Dorsolateral prefrontal cortex (tissue), 122 donors: ENCODE measurements at places on chromosomes 11 and 22.

DNA sequence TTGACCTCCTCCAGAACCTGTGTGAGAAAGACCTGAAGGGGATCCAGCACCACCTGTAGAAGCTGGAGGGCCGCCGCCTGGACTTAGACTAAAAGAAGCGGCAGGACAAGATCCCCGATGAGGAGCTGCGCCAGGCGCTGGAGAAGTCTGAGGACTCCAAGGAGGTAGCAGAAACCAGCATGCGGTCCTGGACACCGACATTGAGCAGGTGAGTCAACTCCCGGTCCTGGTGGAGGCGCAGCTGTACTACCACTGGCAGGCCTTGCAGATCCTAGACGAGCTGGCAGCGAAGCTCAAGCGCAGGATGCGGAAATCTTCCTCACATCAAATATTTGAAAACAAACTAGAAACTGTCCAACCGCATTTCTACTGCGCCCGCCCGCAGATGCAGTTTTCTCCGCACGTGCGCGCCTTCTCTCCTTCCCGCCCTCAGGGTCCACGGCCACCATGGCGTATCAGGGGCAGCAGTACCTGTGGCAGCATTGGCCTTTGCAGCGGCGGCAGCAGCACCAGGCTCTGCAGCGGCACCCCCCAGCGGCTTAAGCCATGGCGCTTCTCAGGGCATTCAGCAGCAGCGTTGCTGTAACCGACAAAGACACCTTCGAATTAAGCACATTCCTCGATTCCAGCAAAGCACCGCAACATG lies 10.2 kb downstream of the CLDN25 start:
- no peak for DNase-seq

GRCh38 chr11:60367009-60367408 lies 11.3 kb upstream of the MS4A7 start:
- DNase-seq, result no peak

DNA sequence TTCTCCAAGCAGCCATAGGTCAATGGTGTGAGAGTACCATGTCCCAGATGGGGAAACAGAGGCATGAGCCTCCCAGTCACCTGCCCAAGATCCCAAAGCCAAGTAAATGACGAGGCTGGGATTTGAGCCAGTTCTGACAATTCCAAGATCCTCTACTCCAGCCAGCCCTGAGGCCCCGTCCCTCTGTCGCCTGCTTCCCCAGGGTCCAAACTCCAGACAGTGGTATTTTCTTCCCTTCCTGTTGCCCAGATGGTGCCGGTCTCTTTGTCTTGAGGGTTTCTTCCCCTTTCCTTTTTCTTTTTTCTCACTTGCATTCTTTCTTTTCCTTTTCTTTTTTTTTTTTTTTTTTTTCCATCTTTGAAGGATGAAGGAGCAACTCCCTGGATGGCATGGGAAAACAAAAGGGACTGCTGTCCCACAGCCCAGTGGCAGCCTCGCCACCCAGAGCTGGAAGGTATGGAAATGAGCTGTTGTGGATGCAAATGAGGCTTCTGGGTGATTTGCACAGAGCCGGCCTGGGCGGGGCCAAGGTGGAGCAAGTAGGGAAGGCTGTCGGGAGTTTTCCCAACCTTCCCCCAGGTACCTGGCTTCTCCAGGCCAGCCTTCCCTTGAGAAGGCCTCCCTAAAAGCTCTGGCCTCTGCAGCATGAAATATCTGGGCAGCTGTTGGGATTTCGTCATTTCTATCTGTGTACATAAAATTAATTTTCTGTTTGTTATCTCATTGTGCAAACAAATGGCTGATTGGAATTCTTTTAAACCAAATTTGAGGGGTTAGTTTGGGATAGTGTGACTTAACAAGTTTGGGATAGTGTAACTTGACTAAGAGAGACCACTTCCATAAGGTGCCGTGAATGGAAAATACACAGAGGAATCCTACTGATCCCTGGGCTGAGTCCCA lies 146.8 kb downstream of the MN1 start:
- DNase-seq, result no peak

DNA sequence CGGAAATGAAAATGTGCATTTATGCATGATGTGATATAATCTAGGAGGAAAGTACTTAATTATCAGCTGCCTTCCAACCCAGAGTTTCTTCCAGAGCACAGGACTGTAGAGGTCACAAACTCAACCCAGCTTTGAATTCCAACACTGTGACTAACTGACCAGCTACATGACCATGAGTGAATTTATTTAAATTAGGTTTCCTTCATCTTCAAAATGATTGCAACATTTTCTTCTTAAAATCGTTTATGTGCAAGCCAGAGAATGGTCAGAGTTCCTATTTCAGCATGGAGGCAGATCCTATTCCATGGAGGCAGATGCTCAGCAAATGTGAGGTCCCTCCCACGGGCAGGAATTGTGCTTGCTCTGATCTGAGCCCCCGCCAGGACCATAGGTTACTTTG lies 42.4 kb downstream of the OSBP start:
- no peak for DNase-seq
